Caco-2 (cell line): ENCODE measurements at places on chromosomes 4 and X. TPM values are rescaled to one million over a fixed set of nuclear protein-coding genes. Genes with fewer than 3 reads are reported as not detected.

Gene GAGE1
- total RNA-seq, result not detected in 2 replicates

Gene NKRF
- total RNA-seq, result 14.4 and 16.6 TPM in 2 replicates

- DNase-seq, result peak; percentile 91
Measured at GRCh38 chr4:8410641-8411271, 29.8 kb downstream of the ACOX3 start.

- DNase-seq, result peak; percentile 53
Measured at GRCh38 chrX:41923978-41924683, 777 bp upstream of the CASK start.

Gene HS3ST1
- total RNA-seq, result 4.2 TPM in 2 replicates

Gene SHROOM4
- total RNA-seq, result 0.09 and 0.12 TPM in 2 replicates

DNA sequence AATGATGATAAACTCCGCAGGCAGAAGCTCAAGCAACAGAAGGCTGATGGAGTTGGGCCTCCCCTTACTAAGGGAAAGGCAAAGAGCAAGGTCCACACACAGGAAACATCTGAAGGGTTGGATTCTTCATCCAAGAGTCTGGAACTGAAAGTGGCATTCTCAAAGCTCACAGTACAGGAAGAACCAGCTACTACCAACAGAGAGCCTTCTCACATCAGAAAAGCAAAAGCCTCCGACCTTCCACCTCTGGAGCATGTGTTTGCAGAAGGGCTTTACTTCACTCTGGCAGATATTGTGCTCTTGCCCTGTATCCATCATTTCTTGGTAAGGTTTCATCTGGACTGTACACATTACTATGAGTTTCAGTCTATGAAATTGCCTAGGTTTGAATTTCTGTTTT is 10.6 kb downstream of the GSTCD start:
- peak; percentile 39 for DNase-seq

DNA sequence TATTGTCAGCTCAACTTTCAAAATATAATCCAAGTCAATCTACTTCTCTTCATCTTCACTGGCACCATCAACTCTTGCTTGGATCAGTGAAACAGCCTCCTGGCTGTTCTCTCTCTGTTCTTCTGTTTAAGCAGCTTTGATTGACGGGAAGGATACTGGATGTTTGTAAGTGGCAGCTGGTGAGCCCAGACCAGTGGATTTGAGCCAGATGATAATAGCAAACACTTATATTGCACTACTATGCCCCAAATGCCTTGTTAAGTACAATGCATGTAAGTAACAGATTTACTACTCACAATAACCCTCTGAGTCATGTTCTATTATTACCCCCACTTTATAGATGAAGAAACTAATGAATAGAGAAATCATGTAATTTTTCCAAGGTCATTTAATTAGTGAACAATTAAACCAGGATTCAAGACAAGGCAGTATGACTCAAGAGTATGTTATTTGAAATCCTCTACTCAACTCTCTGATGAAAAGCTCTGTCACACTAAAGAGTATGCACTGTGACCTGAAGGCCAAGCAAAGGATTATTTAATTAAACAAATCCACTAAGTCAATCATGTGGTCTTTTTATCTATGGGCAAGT is 44.8 kb downstream of the SPANXN3 start:
- no peak for DNase-seq

Gene AMOT
- 55.7 and 66.3 TPM in 2 replicates for total RNA-seq

- DNase-seq, result no peak
Measured at GRCh38 chrX:19883878-19884277, 3.5 kb downstream of the SH3KBP1 start.

DNA sequence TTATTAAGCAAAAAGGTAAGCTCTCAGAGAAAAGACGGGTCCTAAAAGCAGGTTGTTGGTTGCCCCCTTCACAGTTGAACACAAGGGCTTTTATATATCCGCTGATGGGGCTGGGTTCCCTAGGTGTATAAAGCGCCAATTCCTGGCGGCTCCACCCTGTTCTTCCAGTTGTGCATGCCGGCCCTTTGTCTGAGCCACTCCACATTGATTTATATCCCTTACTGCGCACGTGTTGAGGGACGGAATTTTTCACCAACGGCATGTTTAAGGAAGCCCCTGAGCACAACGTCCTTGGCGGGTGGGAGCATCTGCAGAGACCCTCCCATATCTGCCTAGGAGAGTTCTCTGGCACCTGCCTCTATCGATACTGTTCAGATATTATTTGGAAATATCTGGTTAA is 135.7 kb downstream of the DTHD1 start:
- DNase-seq, result no peak

DNA sequence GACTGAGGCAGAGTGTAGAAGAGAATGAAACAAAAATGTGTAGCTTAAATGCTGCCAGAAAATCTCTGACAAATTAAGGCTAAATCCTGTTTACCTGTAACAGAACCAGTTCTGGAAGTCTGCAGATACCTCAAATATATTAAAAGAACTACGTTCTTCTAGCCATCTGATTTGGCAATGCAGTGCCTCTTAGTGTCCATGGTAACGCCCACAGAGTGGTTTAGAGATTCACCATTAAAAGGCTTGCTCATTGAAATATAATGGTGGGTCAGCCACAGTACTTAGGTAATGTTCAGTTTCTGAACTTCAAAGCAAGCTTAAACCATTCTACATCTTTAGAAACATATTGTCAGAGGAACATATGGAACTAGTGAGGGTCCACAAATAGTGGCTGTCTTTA is 23.2 kb upstream of the LUZP4 start:
- DNase-seq, result no peak

GRCh38 chrX:110097920-110098319 is 95.0 kb downstream of the TMEM164 start:
- no peak for DNase-seq

DNA sequence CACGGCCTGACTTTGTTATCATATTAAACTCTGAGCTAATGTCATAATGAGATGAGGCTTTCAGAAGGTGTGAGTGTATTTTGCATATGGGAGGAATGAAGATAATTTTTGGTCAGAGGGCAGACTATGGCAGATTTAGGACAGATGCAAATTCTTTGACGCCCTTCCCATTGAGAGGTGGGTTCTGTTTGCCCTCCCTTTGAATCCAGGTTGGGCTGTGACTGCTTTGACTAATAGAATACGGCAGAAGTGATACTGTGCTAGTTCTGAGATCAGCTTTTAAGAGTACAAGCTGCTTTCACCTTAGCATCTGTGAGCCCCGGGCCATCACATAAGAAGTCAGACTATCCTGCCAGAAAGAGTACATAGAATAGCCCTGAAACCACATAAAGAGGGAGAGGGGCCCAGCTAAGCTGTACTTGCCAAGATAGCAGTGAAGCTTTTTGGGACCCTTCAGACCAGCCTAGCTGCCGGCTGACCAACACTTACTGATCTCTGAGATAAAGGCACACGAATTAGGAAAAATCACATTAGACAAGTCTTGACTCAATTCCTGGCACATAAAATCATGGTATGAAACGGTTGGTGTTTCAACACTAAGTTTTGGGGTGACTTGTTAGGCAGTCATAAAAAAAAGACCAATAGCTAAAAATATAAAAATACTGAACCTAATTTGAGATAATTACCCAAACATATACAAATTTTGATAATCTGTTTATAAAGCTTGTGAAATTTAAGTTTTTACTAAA is 166.7 kb upstream of the SH3RF1 start:
- no peak for DNase-seq

Gene PCDH18
- 0.29 and 0.49 TPM in 2 replicates for total RNA-seq

GRCh38 chr4:150572704-150573504 is 9.0 kb upstream of the MAB21L2 start:
- no peak for DNase-seq

DNA sequence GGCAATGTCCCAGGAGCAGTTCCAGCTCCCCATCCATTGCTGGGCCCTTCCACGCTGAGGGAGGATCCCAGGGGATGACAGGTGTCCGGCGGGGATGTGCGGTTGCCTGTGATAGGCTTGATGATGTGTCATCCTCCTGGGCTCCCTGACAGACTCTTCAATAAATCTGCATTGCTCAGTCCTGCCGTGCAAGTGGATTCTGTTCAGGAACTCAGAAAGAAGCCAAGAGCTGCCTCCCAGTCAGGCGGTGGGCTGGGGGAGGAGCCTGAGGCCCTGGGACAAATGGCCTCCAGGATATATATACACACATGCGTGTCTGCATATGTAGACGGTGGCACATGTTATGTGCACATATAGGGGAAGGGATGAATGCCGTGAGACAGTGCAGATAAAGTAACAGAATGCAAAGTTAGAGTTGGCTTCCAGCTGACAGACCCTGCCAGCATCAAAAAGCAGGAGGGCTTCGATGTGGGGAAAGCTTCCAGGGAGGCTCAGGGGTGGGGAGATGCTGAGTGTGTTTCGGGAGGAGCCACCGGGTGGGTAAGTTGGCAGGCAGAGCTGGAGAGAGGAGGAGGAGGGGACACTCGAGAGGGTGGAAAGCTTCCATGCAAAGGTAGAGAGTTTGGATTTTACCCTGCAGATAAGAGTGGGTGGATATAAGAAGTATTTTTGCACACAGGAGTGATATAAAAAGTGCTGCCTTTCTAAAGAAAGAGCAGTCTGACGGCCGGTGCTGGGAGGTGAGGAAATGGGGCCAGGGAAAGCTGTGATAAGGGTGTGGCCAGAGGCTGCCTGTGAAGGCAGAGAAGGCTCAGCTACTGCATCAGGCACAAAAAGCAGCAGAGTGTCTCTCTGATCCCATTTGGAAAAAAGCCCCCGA is 28.5 kb upstream of the CRMP1 start:
- DNase-seq, result no peak

DNA sequence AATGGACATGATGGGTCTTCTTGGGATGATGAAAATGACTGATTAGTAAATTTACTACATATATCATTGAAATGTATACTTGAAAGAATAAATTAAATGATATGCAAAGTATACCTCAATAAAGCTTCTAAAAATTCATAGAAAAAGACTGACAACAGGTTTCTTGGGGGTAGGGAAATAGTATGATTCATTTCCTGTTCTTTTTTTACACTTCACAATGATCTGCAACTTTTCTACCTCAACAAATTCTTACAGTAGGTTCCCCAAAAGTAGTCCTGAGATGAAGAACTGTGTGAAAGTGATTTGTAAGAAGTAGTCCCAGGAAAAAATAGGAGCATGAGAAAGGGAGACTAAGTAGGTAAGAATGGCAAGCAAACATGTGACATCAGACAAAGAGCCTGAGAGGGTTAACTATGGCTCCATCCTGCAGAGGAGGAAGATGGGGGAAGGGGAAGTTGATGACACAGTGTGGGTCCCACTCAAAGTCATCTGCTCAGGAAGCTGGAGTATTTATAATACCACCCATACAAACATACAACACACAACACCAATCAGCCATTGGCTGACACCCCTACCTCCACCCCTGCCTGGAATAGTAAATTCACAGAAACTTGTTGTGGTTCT is 73.9 kb downstream of the ARHGAP6 start:
- DNase-seq, result no peak

DNA sequence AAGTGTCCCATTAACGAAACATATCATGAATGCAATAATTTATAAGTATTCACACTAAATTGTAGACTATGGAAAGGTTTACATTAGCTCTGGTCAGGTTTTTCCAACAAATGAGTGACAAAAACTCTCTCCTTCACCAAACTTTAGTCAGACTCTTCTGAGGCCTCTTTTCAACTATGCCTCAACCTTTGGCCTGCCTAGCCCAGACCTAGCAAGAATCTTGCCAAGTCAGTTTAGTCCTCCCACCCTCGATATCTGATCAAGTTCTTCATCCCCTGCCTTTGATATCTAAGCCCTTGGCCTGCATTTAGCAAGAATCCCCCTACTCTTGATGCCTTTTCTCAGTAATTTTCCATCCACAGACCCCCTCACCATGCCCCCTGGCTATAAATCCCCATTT is 37.9 kb downstream of the CCDC158 start:
- no peak for DNase-seq

- no peak for DNase-seq
Measured at GRCh38 chr4:544386-545105, 31.5 kb downstream of the TMEM271 start.

DNA sequence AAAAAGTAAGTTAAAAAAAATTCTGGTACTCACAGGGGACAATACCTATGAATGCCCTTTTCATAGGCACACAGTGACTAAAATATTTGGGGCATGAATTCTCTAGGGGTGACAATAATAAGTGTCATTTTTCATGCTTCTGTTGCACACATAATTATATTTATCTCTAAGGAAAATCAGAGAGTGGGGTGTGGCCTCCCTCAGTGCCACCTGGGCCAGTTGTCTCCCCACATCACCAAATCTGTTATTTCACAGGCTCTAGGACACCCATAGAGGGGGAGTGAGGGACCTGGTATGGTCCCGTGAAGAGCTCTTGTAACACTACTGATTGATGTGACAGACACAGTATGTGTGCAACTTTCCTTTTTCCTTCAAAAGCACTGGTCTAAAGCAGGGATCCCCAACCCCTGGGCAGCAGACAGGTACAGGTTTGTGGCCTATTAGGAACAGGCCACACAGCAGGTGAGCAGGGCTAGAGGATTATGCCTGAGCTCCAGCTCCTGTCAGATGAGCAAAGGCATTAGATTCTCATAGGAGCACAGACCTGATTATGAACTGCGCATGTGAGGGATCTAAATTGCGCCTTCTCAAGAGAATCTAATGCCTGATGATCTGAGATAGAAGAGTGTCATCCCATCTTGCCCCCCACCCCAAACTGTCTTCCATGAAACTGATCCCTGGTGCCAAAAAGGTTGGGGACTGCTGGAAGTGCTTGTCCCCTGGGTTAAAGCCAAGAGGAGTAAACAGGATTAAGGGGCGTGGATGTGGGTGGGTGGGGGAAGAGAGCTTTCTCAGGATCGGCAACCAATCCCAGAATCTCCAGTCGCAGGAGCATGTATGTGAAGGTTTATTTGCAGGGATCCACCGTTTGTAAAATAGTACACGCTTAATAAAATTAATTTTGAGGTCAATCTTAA is 856 bp downstream of the SLC9B1 start:
- no peak for DNase-seq

Gene LINC00632
- total RNA-seq, result not detected in 2 replicates

- no peak for DNase-seq
Measured at GRCh38 chrX:38538134-38538533, 23.2 kb upstream of the TSPAN7 start.

Gene CXorf49
- total RNA-seq, result not detected in 2 replicates

Gene ZCCHC12
- 0.19 and 0.39 TPM in 2 replicates for total RNA-seq

GRCh38 chrX:69231903-69232302 is 66.7 kb upstream of the PJA1 start:
- DNase-seq, result no peak

- no peak for DNase-seq
Measured at GRCh38 chr4:21869978-21870745, 78.4 kb downstream of the KCNIP4 start.

Gene POU4F2
- total RNA-seq, result not detected in 2 replicates

DNA sequence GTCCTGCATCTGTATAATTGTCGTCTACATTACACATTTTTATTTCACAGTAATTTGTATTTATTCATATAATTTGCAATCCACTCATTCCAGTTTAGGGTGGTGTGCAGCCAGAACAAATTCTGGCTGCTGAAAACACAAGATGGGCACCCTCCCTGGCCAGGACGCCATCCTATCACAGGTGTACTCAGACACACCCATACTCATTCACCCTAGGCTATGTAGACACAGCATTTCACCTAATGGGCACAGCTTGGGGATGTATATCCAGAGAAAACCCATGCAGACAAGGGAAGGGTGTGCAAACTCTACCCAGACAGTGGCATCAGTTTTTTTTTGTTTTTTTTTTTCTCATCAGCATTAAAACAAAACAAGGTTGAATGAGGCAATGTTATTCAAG is 73.1 kb downstream of the HMGB2 start:
- DNase-seq, result no peak

GRCh38 chr4:110617075-110617640 is 5.7 kb downstream of the PITX2 start:
- no peak for DNase-seq

GRCh38 chr4:88964450-88964849 is 92.5 kb downstream of the FAM13A start:
- no peak for DNase-seq
